NCI-H510A (cell line): ENCODE measurements at places on chromosomes 6 and 20.
A peak's percentile ranks its signal among the peaks of the same experiment; 100 is the strongest.

DNA sequence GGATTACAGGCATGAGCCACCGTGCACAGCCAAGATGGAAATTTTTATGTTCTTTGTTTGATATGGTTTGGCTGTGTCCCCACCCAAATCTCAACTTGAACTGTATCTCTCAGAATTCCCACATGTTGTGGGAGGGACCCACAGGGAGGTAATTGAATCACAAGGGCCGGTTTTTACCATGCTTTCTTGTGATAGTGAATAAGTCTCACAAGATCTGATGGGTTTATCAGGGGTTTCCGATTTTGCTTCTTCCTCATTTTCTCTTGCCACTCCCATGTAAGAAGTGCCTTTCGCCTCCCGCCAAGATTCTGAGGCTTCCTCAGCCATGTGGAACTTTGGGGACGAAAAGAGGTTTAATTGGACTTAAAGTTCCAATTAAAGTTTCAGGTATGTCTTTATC, 14.6 kb downstream of the EEF1A1 start:
- DNase-seq, result no peak

DNA sequence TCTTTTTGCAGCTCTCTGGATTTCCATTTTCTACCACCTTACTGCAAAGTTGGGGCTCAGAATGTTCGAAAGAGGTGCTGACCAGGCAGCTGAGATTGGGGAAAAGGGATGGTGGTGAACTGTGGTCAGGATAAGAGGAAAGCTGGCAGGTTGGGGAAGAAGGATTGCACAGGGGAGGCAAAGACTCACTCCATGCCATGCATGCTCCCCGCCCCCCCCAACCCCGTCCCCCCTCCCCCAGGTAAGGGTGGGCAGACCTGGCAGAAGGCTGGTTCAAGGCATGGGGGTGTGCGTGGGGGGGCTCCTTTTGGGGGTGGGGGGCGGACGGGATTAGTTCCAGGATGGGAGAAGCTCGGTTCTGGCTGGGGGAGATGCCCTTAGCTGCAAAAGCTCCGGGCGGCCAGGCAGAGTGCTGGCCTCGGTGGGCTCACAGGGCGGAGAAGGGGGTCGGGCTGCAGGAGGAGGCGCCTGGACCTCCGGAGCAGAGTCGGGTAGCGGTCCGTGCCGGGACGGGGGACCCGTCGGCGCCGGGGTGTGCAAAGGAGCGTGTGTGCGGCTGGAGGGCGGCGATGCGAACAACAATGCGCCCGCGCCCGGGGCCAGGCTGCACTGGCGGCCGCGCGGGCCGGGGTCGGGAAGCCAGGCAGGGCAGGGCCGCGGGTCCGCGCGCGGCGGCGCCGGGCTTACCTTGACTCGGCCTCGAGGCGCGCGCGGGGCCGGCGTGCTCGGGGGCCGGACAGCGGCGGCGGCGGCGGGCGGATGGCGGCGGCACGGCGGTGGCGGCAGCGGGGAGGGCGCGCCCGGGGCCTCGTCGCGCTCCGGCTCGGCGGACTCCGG, 880 bp downstream of the ADNP start:
- DNase-seq, result no peak

DNA sequence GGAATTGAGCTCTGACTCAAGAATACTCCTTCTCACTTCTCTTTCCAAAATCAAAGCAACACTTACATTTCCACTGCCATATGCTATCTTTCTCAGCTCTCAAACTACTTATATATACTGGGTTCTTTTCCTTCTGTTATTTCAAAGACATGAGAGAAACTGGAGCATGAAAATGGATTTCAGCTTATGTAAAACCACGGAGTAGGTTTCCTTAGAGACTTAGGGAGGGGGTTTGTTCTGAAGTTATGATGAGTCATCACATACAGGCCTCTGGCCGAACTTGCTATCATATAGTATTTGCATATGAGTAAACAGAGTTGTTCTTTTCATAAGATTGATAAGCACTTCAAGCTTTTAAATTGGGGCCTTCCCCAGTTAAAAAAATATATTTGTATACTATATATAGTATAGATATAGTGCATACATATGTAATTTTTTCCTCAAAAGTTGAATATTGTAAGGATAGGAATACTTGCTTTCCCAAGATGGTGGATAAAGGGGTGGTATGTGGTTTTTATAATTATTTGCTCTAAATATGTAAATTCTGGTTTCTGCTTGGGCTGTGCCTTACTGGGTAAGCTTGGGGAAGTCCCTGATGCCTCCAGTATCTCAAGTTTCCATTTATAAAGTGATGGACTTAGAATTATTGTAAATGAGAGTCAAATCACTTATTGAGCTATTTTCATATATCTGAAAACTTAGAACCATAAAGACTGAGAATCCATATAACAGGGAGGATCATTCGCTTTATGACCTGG, 273.9 kb downstream of the RFPL4B start:
- no peak for DNase-seq

GRCh38 chr20:63957004-63957689, 931 bp upstream of the UCKL1 start:
- peak; percentile 83 for DNase-seq

GRCh38 chr20:49461894-49462620, 20.4 kb downstream of the KCNB1 start:
- no peak for DNase-seq

DNA sequence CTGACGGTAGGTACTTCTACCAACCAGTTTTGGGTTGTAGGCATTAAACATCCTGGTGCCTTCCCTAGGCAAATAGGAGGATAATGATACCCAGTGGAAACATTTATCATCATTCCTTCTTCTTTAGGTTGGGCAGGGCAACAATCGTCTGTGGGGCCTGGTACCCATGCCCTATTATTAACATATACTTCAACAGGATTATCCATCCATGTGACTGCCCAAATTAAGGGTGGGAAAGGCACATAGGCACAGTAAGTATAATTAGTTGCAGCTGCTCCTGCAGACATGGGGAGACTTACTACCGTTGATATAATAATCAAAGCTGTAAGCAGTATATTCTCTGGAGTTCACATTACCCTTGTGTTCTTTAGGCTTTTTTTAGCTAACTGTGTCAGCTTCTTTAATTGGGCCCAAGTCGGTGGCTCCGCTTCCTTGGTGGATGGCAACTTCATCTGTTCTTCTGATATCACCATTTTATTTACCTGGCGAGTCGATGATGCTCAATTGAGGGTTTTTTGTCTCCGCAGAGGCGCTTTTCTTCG, 16.8 kb downstream of the RPL7L1 start:
- DNase-seq, result no peak

DNA sequence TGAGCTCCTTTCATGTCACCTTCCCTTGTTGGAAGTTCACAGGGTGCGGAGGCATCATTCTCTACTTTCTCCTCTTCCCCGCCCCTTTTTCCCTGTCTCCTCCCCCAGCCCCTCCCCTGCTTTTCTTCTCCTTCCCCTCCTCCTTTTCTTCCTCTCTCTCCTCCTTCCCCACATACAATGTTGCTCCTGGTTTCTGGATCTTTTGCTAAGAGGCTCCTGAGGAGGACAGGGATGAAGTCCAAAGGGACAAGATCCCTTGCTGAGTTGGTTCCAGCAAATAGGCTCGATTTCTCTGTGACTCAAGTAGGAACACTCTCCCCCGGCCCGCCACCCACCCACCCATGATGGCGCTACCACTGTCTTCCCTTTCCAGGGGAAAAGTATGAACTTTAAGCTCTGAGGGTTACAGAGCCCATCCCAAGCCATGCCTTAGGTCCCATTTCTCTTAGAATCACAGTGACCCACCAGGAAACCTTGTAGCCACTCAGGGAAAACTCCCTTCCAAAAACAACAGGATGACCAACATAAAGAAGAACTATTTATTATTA, 852 bp upstream of the TFEB start:
- no peak for DNase-seq

DNA sequence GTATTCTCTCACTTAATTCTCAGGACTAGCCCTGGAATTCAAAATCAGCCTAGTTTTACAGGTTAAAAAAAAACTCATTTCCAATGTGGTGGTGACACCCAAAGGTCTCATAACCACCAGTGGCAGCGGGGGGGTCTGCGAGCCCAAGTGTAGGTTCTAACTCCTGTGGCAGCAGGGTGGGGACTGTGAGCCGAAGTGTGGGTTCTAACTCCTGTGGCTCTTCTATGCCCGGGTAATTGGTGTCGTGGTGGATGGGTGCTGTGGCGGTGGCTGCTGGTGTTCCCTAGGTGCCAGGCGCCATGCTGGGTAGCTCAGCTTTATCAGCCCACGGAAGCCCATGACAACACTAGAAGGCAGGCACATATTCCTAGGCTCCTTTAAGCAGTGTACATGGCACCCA, 4.9 kb upstream of the ANKRD60 start:
- no peak for DNase-seq

GRCh38 chr6:4350567-4351519, 215.5 kb upstream of the ECI2 start:
- DNase-seq, result no peak

- DNase-seq, result no peak
These were observed 53.9 kb downstream of the PXDC1 start for GRCh38 chr6:3697609-3698008.

GRCh38 chr6:32970413-32971241, 2.2 kb downstream of the BRD2 start:
- peak; percentile 93 for DNase-seq

DNA sequence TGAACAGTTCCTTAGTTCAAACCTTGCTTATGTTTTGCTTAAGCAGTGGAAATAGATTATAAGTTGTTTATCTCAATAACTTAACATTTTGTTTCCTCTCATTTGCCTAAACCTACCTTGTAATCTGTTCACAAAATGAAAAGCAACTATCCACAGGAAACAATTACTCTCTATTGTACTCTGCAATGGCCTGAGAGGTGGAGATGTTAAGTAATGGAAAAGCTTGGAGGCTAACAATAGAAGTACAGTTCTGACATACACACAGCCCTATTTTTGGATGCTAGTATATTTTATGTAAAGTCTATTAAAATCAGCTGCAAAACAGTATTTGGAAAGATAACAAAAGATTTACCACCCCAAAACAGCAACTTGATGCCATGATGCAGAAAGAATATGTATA, 82.1 kb downstream of the TINAG start:
- DNase-seq, result no peak

DNA sequence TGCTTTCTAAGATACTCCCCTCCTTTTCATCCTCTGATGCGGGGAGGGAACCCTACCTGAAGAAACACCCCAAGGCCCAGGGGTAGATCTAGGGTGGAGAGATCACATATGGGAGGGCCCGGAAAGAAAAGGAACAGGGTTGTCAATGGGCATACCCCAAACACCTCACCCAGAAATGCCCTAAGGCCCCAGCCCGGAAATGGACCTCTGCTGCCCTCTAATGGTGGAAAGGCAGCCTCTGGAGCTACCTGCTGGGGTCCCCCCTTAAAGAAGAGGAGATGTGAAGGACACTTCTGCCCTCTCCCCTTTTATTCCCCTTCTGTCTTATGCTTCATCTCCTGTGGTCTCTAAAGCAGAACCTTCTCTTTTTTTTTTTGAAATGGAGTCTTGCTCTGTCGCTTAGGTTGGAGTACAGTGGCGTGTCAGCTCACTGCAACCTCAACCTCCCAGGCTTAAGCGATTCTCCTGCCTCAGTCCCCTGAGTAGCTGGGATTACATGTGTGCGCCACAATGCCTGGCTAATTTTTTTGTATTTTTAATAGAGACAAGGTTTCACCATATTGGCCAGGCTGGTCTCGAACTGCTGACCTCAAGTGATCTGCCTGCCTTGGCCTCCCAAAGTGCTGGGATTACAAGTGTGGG, 458 bp upstream of the ARMC12 start:
- no peak for DNase-seq

- no peak for DNase-seq
These were observed 89.8 kb upstream of the ADTRP start for GRCh38 chr6:11868392-11868791.

GRCh38 chr6:116528133-116528532, 16.7 kb downstream of the CALHM5 start:
- no peak for DNase-seq

- no peak for DNase-seq
These were observed 35.9 kb downstream of the DUSP22 start for GRCh38 chr6:328136-328670.

DNA sequence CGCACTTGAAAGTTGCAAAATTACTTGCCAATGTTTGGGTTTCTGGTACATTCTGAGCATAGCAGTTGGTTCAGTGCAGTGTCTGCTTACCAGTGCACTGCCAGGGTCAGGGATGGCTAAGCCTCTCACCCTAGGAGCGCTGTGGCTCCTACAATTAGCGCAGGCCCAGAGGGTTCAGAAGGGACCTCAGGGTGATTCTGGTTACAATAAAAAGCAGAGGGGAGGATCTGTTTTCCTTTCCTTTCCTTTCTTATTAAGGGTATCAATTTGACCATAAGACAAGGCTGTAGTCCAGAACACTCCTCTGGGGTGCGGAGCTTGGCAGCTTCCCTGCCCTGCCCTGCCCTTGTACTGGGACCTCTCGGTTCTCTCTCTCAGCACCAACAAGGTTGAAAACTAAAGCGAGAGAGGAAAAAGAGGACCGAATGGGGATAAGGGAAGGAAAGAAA, 2.6 kb downstream of the MAFB start:
- DNase-seq, result no peak

DNA sequence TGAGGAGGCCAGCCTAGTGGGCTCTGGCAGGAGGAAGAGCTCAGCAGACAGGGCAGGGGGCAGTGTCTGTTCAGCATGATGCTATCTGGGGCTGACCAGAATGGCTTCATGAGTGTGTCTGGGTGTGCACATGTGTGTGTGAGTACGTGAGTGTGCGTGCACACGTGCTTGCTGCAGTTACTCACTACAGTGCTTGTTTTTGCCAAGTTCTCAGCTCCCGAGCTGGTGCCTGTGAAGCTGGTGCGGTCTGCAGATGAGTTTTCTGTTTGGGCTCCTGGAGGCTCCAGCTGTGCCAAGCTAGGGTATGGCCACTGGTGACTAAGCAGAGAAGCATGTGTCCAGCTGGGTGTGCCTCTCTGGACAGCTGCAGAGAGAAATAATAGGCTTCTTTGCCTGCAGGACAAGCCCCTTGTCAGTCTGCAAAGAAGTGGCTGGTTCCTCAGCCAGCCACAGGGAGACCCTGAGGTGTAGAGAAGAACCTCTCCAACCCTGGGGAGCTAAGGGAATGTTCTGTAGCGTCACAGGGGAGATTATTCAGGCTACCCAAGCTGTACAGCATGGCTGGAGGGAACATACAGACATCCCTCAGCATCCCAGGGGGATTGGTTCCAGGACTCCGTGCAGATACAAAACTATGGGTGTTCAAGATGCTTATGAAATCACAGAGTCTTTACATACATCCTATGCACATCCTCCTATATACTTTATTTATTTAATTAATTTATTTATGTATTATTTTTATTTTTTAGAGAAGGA, 40.2 kb upstream of the FAM50B start:
- DNase-seq, result no peak
